ENCODE measurements at places on chromosomes 2 and 18.
A peak's percentile ranks its signal among the peaks of the same experiment; 100 is the strongest.

- DNase-seq: peak; percentile 25
These were observed 90.2 kb downstream of the EHD3 start for GRCh38 chr2:31324016-31324633.

DNA sequence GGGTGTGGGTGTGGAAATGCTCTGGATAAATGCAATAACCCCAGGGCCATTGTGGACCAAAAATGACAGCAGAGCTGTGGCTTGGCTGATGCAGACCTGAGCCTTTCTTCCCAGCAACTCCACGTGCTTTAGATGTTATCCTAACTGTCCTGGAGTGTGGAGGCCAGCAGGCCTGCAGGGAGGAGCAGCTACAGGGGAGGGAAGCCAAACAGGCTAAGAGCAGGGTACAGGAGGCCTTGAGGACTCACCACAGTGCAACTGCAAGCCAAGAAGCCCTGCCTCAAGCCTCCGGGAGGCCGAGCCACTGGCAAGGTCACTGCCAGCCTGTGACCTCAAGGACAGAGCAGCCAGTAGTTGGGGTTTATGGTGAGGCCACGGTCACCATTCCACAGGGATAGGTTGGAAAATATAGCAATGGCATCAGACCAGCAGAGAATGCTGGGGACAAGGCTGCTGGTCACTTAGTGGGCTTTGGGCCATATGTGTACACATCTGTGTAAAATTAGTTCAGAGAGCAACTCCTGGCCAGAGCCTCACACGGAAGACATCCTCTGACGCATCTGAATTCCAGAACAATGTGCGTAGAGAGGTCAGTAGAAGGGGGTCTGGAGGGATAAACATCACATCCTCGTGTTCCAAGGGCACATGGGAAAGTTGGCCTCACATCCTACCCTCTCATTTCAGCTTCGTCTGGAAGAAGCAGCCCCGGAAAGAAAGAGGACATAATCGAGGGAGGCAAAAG, 76.2 kb upstream of the UPP2 start:
- no peak for DNase-seq

DNA sequence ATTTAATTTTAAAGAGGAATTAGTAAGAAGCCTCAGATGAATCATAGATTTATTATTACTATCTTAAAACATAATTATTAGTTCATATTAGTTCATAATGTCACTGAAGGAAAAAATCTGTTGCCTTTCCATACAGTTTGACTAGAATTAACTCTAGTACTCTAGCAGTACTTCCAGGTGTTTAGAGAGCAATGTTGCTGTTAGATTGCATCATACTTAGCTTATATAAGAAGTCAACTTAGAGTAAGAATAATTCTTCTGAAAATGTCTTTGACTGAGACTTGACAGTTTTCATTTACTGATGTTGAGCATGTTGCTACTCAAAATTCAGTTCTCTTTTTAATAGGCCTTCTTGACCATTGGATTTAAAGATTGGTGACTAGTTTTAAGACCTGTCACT, 4.7 kb downstream of the RAB3GAP1 start:
- DNase-seq: no peak

- DNase-seq: no peak
These were observed 51.3 kb downstream of the SERTAD2 start for GRCh38 chr2:64602436-64602835.

DNA sequence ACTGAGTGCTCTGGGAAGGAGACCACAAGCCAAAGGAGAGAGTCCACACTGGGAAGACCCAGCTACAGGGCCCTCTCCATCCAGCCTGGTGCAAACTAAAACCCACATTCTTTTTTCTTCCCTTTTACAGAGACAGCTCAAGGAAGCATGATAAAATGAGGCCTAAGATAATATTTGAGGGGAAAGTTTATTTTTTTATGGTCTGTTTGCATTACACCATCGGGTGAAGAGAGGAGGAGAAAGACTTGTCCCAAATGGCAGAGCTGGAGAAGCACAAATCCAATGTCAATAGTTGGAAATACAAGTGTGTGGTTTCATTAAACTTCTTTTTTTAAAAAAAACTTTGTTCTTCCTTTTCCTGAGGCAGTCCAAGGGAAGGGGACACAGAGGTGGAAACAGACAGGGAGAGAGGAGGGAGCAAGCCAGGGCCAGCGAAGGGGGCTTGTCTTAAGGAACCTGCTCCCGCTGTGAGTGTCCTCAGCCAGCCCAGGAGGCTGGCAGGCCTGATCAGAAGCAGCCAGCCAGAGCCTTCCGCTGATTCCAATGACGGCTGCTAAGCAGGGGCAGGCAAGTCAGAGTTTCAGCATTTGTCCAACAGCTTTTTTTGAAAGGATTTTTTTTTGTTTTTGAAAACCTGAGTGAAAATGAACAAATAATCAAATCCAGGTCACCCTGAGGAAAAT, 203.8 kb upstream of the SIX2 start:
- DNase-seq: no peak

DNA sequence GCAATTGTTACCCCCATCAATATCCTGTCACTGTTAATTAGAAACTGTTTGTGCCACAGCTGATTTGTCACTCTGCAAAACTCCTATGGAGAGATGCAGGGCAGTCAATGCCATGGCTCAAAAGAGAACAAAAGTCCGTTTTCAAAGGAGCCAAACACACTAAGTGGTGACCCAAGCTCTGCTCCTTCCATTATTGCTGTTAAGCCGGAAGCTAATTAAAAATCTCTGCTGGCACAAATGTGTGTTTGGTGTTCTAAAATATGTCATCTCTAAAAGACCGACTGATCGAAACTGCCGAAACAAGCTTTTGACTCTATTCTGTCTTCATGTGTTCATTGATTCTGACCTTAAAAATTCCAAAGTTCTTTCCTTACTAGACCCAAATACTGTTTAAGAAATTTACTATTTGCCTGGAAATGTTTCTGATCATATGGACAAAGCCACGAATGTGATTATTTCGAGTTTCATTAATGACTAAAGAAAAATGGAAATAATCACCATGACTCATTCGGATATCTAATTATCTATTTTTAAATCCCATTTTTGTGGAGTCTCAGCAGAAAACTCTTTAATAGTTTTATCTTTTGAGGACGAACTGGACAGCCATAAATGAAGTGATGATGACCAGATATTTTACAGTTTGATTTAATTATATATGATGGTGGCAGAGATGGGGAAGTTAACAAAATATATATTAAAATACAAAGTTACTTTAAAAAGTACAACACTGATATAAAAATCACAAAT, 287.6 kb downstream of the SOCS6 start:
- no peak for DNase-seq

- no peak for DNase-seq
These were observed 263.2 kb downstream of the TGIF1 start for GRCh38 chr18:3713166-3713565.

DNA sequence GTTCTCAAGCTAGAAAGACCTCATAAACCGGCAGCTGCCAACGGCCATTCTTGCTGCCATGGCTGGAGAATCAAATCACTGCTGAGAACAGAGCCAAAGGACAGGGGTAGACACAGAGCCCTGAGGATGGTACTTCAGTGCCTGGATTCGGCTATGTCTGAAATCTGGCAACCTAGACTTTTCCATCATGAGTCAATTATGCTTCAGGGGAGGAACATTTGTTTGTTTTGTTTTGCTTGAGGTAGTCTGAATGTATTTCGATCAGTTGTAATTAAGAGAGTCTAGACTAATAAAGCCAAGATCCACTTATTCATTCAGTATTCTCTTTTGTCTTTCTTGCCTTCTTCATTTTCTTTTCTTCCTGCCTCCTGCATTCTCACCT, 122.8 kb upstream of the SH3BP4 start:
- no peak for DNase-seq

DNA sequence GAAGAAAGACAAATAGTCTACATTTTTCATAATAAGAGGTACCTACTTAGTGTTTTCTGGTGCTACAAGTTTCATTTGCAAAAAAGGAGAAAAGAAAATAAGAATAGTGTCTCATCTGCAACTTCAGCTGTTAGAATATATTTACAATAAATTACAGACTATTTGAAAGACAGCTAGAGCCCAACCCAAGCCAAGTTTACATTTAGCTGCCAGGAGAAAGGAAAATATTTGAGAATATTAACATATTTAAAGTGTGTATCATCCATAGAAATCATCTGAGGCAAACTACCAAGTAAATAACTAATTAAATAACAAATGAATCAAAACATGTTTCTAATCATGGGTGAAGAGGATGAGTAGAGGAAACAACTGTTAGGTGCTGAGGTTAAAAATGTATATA, 209.2 kb upstream of the ZSWIM2 start:
- no peak for DNase-seq

DNA sequence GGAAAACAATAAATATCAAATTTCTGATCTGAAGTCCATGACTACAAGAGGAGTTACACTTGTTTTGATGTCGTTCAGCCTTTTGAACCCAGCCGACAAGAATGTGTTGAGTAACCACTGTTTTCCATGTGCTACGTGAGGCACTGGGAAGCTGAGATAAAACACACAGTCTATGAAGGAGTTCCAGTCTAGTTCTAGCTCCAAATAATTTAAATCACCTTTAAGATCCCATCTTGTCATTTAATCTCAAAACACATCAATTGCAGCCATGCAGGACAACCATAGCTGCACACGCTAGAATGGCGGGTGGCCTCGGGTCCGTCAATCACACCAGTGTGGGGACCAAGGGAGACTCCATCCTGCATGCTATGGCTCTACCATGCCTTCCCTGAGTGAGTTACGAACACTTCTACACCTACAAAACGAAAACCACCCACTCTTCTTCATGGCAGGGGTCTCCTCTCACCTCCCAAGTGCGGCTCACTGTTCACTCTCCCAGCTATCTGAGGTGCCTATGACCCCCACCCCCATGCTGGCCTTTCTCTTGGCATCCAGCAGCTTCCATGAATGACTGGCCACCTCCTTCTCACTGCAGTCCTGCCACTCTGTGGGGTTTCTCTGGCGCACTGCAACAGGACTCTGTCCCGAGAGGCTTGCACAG, 3.8 kb downstream of the FHL2 start:
- no peak for DNase-seq

DNA sequence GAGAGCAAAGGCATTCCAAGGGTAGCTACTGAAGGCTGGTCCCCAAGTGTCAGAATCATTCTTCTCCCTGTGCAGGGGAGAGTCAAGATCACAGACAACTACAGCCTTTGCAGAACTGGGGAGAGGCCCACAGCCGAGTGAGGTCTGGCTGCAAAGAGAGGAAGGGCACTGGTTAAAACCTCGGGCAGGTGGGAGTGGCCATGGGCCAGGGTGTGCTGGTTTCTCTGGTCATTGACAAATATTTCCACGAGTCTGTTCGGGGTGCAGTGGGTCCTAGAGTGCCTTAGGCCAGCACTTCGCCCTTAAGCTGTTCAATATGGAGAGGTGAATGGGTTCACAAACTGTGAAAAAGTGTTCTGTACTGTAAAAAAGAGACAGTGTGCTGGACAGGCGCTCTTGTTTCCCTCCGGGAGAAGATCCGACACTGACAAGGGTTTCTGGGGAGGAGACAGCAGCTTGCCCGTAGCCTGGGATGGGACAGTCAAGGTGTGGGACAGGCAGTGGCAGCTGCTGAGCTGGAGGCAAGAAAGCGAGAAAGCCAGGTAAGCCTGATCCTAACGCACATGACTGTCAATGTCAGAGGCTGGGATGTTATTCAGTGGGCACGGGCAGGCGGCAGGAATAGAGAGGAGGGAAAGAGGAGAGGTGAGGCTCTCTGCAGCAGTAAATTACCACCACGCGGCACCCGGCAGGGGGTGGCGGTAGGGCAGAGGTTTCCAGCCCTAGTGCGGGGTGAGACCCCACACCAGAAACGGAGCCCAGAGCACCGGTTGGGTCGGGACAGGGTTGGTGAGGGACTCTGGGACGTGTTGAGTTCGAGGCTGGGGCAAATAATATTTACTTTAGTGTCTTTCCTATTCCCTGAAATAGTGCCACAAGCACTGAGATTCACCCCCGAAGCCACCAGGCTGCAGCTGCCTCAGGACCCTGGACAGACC, 2.0 kb downstream of the NPPC start:
- no peak for DNase-seq

- DNase-seq: no peak
These were observed 235.4 kb downstream of the NDUFA10 start for GRCh38 chr2:239789711-239790110.

GRCh38 chr18:57038395-57038794, 108.5 kb upstream of the BOD1L2 start:
- DNase-seq: no peak

- no peak for DNase-seq
These were observed 36.0 kb upstream of the TTC27 start for GRCh38 chr2:32591669-32592463.

DNA sequence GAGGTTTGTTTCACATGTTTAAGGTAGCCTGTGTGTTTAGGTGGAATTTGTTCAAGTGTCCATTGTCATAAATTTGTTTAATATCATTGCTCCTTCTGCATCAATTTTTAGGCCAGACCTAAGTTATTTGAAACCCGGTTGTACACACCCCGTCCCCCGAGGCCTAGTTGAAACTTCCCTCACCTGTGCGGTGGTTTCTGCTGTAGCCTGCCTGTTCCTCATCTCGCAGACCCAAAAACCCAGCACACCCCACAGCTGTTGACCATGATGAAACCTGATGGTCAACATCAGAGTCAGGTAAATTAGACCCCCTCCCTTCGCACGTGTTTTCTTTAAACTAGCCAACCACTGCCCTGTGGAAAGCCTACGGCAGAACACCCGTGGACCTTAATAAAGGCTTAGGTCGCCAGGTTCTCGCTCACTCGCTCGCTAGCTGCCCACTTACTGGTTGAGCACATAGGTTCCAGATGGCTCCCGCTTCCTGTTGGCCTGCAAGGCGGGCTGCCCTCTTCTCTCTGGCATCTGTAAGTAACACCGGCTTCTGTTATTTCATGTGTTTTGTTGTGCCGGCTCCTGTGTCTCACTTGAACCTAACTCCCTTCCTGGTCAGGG, 64.4 kb downstream of the EML6 start:
- DNase-seq: no peak

DNA sequence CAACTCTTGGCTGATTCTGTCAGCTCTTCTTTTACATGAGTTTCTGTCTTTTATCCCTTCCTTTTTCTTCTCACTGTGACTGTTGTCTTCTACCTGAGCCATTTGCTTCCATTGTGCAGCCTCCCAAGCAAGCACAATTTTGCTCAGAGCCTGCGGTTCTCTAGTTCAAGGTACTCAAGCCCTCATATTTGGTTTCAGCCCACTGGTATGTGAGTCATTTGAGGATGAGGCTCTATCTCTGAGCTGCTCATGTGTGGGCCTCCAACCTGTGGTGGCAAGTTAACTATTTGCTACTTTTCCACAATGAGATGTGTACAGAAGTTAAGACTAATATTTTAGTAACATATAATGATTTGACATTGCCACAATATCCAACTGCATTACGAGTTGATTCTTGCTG, 183.0 kb downstream of the PHLPP1 start:
- peak; percentile 7 for DNase-seq

Data from suppressor macrophage (primary cell).